ENCODE measurements at places on chromosomes 6 and 20.

GRCh38 chr6:50585441-50586330 lies 127.6 kb upstream of the TFAP2D start:
- no peak for DNase-seq

- no peak for DNase-seq
Observed at GRCh38 chr6:64505312-64505711, 869.7 kb downstream of the PHF3 start.

GRCh38 chr20:61376541-61377240 lies 124.6 kb downstream of the CDH4 start:
- no peak for DNase-seq

DNA sequence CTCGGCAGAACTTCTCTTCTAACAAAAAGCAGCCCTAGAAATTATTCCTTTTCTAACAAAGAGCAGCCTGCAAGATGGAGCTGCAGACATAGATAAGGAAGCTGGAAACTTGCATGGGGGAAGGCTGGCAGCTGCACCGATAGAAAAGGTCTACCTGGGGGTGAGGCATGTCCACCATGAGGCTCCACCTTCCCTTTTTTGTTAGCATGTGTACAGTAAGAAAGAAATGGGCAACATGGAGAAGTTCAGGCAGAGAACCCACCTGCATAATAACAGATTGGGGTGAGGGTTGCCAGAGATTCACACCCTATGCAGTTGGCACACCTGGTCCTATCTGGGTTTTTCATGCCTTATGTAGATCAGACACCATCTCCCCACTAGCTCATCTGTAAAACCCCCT lies 25.4 kb downstream of the ZNF311 start:
- DNase-seq = no peak

Data from stimulated activated effector memory CD8-positive, alpha-beta T cell treated with anti-CD3 and anti-CD28 coated beads, Interleukin-12 subunit alpha, Interleukin-12 subunit beta, amount 100 ng/mL, for 72 hours (primary cell).